ENCODE measurements at places on chromosomes 7 and 10.

- DNase-seq: no peak
These were observed 102.6 kb downstream of the SH3PXD2A start for GRCh38 chr10:103752680-103753248.

GRCh38 chr7:136245327-136246004, 268.3 kb upstream of the MTPN start:
- DNase-seq: no peak

GRCh38 chr7:133491846-133492652, 239.2 kb downstream of the EXOC4 start:
- DNase-seq: no peak

- DNase-seq: no peak
These were observed 34.5 kb downstream of the ZNF775 start for GRCh38 chr7:150413640-150414081.

GRCh38 chr7:40808378-40808942, 673.7 kb downstream of the SUGCT start:
- no peak for DNase-seq

DNA sequence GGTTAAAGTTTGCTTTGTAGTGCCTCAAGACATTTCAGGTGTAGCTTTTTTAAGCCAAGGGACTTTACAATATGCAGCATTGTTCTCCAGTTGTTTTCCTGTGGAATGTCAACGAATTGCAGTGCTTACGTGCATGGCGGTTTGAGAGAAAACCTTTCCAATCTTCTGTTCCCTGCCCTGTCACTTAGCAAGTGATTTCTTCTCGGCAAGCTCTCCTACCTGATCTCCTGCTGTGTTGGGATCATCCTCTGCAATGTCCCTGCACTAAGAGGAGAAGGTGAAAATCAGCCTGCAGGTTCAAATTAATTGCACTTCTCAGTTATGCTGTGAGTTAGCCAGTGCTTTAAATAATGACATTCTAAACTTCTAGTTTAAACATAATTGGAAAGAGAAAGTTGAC, 197.6 kb upstream of the FZD1 start:
- DNase-seq: no peak

GRCh38 chr10:132687893-132688579, 97.9 kb downstream of the NKX6-2 start:
- DNase-seq: no peak

GRCh38 chr10:130936851-130937250, 374.7 kb downstream of the TCERG1L start:
- no peak for DNase-seq

GRCh38 chr7:30652698-30653641, 29.3 kb downstream of the CRHR2 start:
- DNase-seq: no peak

DNA sequence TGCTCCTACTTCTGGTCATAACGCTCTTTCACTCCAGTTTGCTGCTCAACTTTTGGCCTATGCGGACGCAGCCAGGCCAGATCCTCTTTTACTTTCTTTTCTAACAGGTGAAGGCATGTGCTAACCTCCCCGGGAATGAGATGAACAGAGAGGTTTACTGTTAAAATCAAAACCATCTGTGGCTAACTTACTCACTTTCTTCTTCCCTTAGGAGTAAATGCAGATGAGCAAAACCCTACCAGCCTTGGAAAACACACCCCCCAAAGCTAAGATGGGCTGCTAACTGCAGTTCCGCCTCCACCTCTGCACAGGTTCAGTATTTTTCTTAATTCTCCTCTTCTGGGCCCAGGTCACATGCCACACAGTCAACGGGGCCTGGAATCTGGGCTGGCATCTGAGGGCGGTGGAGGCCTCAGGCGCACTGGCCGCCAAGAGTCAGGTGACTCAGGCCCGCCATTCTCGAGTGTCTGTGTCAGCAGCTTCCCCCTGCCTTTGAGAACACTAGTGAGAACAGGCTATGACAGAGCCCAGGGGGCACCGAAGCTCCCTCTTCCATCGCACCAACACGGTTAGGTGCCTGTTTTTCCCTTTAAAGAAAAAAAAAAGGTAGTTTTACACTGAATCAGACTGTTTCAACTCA, 11.1 kb downstream of the FAM53B start:
- no peak for DNase-seq

- DNase-seq: no peak
These were observed 8.6 kb upstream of the BET1 start for GRCh38 chr7:94012746-94013145.

DNA sequence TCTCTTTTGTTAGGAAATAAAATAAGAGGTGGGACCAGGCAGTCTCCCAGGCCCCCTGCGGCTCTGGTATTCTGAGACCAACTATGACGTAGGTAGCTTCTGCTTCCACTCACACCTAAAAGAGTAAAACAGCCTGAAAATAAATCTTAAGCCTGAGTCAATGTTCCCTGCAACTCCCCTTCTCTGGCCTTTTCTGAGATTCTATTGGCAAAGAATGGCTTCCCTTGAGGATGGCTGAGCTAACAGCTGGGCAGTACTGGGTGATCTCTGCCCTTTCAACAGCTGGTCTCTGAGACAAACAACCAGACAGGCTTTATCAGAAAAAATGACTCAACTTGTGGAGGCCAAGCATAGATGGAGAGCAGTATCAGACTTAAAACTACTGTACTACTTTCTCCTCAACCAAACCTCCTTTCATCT, 58.7 kb downstream of the CREB3L2 start:
- DNase-seq: no peak
